ENCODE measurements at places on chromosomes 1 and 21. TPM values are rescaled to one million over a fixed set of nuclear protein-coding genes. Genes with fewer than 3 reads are reported as not detected.

- DNase-seq, result no peak
Observed at GRCh38 chr1:58849551-58849950, 65.7 kb upstream of the JUN start.

- no peak for DNase-seq
Observed at GRCh38 chr1:18951818-18952391, 4.6 kb downstream of the IFFO2 start.

GRCh38 chr1:168977618-168978017, 128.9 kb upstream of the ATP1B1 start:
- DNase-seq, result no peak

- DNase-seq, result no peak
Observed at GRCh38 chr1:73623946-73624345, 574.0 kb downstream of the LRRIQ3 start.

GRCh38 chr1:6209661-6210580, 4.0 kb downstream of the RNF207 start:
- DNase-seq, result no peak

Gene TRIM58
- total RNA-seq, result 2.5 TPM

Gene MFAP2
- 6.3 TPM for total RNA-seq
